CD8-positive, alpha-beta memory T cell (primary cell): ENCODE measurements at places on chromosomes 4 and X.

DNA sequence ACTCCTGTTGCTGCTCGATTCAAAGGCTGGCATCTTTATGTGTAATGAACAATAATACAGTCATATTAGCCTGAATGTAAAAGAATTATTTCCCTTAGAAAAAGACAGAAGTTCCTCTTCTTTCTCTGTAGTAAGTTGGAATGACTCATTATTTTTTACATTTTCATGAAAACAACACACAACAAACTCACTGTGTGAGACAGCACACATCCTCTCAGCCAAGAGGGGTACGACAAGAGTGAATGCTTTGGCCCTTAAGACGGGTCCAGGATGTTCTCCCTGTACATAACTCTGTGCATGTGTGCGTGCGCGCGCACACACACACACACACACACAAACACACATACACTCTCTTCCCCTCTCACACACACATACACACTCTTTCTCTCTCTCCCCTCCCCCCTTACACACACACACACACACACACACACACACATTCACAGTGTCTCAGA is 72.8 kb downstream of the MANBA start:
- no peak for DNase-seq

GRCh38 chr4:142701017-142701416 is 145.1 kb downstream of the INPP4B start:
- no peak for DNase-seq

GRCh38 chrX:148979786-148980185 is 479.4 kb downstream of the AFF2 start:
- DNase-seq, result no peak

- DNase-seq, result no peak
Observed at GRCh38 chr4:6362896-6363295, 93.2 kb downstream of the WFS1 start.

DNA sequence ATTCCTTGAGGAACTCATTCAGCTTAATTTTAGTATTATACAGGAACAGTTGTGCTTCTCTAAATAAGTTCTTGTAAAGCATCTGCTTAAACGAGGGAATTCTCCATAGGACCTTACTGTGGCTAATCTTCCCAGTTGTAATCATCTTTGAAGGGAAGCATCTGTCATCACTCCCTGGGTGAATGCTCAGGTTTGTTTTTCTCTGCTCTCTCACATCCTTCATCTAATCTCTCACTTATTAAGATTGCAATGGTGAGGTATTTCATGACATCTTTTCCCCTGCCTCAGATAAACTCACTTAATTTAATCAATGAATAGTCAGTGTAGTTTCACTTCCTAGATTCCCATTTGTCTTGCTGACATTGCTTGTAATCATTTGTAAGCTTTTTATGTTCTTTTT is 121.8 kb upstream of the ADAMTS3 start:
- DNase-seq, result no peak

GRCh38 chr4:169658975-169659715 is 38.8 kb downstream of the CLCN3 start:
- no peak for DNase-seq

GRCh38 chr4:92968556-92968955 is 664.8 kb downstream of the GRID2 start:
- DNase-seq, result no peak

- DNase-seq, result no peak
Observed at GRCh38 chr4:30434656-30435055, 285.5 kb upstream of the PCDH7 start.

GRCh38 chr4:146176891-146177290 is 1.4 kb downstream of the LSM6 start:
- no peak for DNase-seq

GRCh38 chr4:53914313-53915016 is 149.9 kb downstream of the CHIC2 start:
- no peak for DNase-seq
